ENCODE measurements at places on chromosomes 4 and X. TPM values are rescaled to one million over a fixed set of nuclear protein-coding genes. Genes with fewer than 3 reads are reported as not detected.

The DMRTC1 gene
- total RNA-seq, result not detected

The NAA11 gene
- total RNA-seq, result not detected

The EXOC1L gene
- not detected for total RNA-seq

The CXCL3 gene
- total RNA-seq, result not detected

The C1QTNF7 gene
- total RNA-seq, result 0.65 TPM

The ARX gene
- total RNA-seq, result not detected

The SNCA gene
- total RNA-seq, result 0.11 TPM

The EMCN gene
- not detected for total RNA-seq

The OTC gene
- total RNA-seq, result not detected

The ARL9 gene
- 0.22 TPM for total RNA-seq

The ATP11C gene
- 17.8 TPM for total RNA-seq
